ENCODE measurements at places on chromosomes 13 and 19.

GRCh38 chr19:19145281-19145680 lies 7.0 kb upstream of the TMEM161A start:
- no peak overlapping the region for H3K27ac ChIP-seq
- H3K4me3 ChIP-seq, result no peak overlapping the region
- no peak for DNase-seq
- H3K36me3 ChIP-seq, result no peaks in the 10 kb centered on the region
- no peaks in the 10 kb centered on the region for H3K27me3 ChIP-seq

DNA sequence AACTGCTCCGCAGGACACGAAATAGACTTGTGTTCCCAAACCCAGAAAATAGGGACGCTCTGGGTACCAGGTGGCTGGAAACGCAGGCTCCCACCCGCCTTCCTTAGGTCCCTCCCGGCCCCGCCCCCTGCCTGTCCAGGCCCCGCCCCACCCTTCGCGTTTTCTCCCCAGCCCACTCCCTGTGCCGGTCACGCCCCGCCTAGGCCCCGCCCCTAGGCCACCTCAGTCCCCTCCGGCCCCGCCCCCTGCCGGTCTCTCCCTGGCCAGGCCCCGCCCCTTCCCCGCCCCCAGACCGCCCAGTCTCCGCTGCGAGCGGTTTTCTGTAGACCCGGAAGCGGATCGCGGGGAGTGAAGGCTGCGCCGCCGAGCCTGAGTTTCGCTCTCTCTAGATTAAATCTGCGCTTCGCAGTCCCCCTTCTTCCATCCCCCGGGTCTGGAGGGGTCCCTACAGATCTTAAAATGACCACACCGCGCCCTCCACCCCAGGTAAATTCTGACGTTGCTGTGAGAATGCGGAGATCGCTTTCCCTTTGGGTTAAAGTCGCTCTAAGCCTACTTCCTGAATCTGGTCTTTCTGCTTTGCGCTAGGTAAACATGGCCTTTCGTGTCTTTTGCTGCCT lies 3.7 kb upstream of the ZNF665 start:
- no peaks in the 10 kb centered on the region for H3K27me3 ChIP-seq
- no peak overlapping the region for H3K4me3 ChIP-seq
- DNase-seq, result no peak
- no peaks in the 10 kb centered on the region for H3K4me1 ChIP-seq
- no peak overlapping the region for H3K27ac ChIP-seq

- no peak overlapping the region for H3K27ac ChIP-seq
- H3K36me3 ChIP-seq, result no peaks in the 10 kb centered on the region
- H3K27me3 ChIP-seq, result no peaks in the 10 kb centered on the region
- DNase-seq, result no peak
- H3K4me1 ChIP-seq, result no peaks in the 10 kb centered on the region
Measured at GRCh38 chr13:97249093-97249795, 27.1 kb downstream of the MBNL2 start.

GRCh38 chr13:97648171-97648880 lies 214.4 kb downstream of the RAP2A start:
- no peaks in the 10 kb centered on the region for H3K4me1 ChIP-seq
- no peaks in the 10 kb centered on the region for H3K27me3 ChIP-seq
- DNase-seq, result no peak
- no peak overlapping the region for H3K27ac ChIP-seq
- H3K4me3 ChIP-seq, result no peak overlapping the region

DNA sequence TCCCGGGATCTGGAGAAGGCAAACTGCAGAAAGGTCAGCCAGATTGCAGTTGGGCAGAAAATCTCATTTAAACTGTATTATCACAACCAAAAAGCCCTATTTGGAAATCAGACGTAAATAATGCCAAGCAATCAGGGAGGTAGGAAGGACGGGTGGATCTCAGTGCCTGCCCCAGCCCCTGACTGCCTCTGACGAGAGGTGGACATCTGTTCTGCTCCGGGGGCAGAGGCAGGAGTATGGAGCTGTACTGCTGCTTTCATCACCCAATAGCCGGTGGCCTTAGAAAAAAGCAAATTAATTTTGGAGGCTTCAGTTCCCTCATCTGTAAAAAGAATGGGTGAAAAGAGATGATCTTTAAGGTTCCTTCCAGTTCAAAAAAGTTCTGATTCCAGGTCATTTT lies 43.6 kb upstream of the WASF3 start:
- no peaks in the 10 kb centered on the region for H3K4me1 ChIP-seq
- H3K27me3 ChIP-seq, result no peaks in the 10 kb centered on the region
- no peak overlapping the region for H3K4me3 ChIP-seq
- H3K36me3 ChIP-seq, result no peaks in the 10 kb centered on the region
- H3K27ac ChIP-seq, result no peak overlapping the region
- DNase-seq, result no peak

DNA sequence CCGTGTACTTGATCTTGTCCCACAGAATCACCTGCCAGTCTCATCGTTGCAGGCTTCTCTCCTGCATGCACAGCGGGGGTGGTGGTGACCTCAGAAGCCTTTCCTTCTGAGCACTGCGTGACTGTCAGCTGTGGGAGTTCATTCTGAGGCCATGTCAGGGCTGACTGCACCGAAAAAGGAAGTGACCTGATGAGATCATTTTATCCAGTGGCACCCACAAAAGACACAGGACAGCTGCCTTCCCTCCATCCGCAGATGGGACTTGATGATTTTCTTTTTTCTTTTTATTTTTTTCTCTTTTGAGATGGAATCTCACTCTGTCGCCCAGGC lies 89.7 kb downstream of the RAB20 start:
- no peaks in the 10 kb centered on the region for H3K27me3 ChIP-seq
- no peaks in the 10 kb centered on the region for H3K36me3 ChIP-seq
- H3K27ac ChIP-seq, result no peak overlapping the region
- H3K4me1 ChIP-seq, result no peaks in the 10 kb centered on the region
- no peak overlapping the region for H3K4me3 ChIP-seq

- no peaks in the 10 kb centered on the region for H3K36me3 ChIP-seq
- H3K27me3 ChIP-seq, result no peaks in the 10 kb centered on the region
- H3K27ac ChIP-seq, result no peak overlapping the region
- DNase-seq, result no peak
Measured at GRCh38 chr13:30904043-30904442, 2.0 kb upstream of the MEDAG start.

GRCh38 chr13:36715841-36716240 lies 42.0 kb downstream of the SERTM1 start:
- no peak for DNase-seq
- H3K27me3 ChIP-seq, result no peaks in the 10 kb centered on the region
- H3K36me3 ChIP-seq, result no peaks in the 10 kb centered on the region
- no peak overlapping the region for H3K4me3 ChIP-seq

DNA sequence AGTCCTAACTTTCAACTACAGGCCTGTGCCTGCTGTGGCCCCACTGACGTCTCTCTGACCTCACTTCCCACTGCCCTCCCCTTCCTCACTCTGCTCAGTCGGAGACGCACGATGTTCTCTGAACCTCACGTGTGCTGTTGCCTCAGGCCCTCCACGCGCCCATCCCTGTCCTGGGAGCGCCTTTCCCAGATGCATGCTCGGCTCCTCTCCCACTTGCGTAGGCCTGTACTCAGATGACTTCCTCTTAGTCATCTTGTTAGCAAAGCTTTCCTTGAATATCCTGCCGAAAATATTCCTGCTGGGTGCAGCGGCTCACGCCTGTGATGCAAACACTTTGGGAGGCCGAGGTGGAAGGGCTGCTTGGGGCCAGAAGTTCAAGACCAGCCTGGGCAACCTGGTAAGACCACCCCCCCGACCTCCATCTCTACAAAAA lies 9.3 kb upstream of the SYT5 start:
- H3K27ac ChIP-seq, result no peak overlapping the region
- H3K27me3 ChIP-seq, result peaks cover 74% of the 10 kb centered on the region
- no peak overlapping the region for H3K4me3 ChIP-seq
- H3K36me3 ChIP-seq, result no peaks in the 10 kb centered on the region
- H3K4me1 ChIP-seq, result no peaks in the 10 kb centered on the region

GRCh38 chr19:1465191-1466016 lies 13.6 kb downstream of the C19orf25 start:
- DNase-seq, result no peak
- H3K4me3 ChIP-seq, result no peak overlapping the region
- H3K27ac ChIP-seq, result no peak overlapping the region
- H3K27me3 ChIP-seq, result peaks cover 22% of the 10 kb centered on the region
- H3K4me1 ChIP-seq, result peaks cover 6% of the 10 kb centered on the region
